ENCODE measurements at places on chromosomes 13 and 19. TPM values are rescaled to one million over a fixed set of nuclear protein-coding genes. Genes with fewer than 3 reads are reported as not detected.

The AMER2 gene
- 0.49 TPM for total RNA-seq

- DNase-seq, result no peak
Measured at GRCh38 chr19:18915639-18916038, 3.5 kb downstream of the COPE start.

- DNase-seq, result peak; percentile 63
Measured at GRCh38 chr13:20525601-20526544, at the start of gene CRYL1. TSS of gene CRYL1 (minus strand) at chr13:20525857. CDS start at chr13:20525794, 63 bp downstream.

The SLC8A2 gene
- 0.39 TPM for total RNA-seq

Measured in skin of body (tissue), 3 donors.